ENCODE measurements at places on chromosomes 16 and 17.

- DNase-seq, result no peak
Observed at GRCh38 chr16:78703936-78704335, 604.5 kb downstream of the WWOX start.

DNA sequence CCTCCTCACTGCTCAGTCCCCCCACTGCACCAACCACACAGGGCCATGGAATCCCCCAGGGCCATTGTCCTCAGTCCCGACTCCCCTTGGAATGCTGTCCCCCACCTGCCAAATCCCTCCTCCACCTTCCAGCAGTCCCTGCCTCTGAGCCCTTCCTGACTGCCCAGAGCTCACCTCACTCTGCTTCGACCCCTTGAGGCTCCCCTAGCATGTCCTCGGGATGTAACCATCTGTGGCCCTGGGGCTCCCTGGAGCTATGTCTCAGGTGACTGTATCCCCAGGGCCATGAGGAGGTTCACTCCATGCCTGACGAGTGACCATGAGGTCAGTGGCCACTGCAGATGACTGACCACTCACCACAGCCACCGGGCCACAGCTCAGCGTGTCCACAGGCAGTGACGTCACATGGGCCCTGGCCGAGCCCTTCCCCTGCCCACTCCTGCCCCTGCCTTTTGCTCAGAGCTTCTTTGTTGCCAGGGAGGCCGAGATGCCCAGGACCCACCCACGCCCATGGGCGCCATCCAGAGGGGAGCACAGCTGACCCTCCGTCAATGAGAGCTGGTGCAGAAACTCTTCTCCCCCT is 7.7 kb upstream of the PIEZO1 start:
- no peak for DNase-seq

DNA sequence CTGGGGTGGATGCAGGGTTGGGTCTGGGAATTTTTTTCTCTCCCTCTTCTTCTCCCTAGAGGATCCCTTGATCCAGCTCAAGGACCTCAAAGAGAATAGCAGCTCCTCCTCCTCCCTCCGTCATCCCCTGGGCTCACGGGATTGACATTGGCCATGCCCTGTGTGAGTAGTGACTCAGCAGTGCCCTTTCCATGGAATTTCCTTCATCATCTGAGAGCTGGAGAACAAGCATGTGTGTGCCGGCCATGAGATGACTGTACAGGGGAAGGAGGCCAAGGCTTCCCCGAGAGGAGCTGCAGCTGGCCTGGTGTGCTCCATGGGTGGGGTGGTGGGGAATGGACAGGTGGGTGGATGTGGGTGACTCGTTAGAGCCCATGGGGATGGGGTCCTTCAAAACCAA is 8.9 kb upstream of the WSCD1 start:
- DNase-seq, result no peak

DNA sequence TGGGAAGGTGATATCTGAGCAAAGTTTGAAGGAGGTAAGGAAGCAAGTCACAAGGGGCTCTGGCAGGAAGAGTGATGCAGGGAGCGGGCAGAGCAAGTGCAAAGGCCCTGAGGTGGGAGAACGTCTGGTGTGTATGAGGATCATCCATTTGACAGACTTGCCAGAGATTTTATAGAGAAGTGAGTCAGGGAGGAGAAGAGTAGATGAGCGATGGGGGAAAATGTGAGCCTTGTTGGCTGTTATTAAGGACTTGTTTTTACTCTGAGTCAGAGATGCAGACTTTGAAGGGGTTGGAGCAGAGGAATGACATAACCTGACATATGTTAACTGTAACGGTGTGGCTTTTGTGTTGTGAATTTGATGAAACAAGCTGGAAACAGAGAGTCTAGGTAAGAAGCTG is 3.5 kb upstream of the CLEC10A start:
- DNase-seq, result no peak

DNA sequence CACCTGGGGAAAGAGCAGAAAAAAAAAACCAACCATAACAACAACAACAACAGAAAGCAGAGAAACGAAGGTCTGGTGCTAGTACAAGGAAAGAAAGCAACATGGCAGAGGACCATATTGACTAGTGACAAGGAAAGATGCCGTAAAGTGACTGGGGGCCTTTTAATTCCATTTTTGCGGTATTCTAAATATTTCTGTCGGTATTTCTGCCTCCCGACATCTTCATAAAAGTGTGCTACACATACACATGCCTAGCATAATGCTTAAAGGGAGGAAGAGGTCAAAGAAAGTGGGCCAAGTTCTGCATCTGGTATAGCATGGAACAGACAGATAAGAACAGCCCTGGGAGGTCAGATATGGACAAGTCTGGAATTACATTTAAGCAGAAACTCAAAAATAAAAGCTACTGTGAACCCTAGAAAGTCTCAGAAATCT is 19.5 kb upstream of the RNF43 start:
- no peak for DNase-seq

DNA sequence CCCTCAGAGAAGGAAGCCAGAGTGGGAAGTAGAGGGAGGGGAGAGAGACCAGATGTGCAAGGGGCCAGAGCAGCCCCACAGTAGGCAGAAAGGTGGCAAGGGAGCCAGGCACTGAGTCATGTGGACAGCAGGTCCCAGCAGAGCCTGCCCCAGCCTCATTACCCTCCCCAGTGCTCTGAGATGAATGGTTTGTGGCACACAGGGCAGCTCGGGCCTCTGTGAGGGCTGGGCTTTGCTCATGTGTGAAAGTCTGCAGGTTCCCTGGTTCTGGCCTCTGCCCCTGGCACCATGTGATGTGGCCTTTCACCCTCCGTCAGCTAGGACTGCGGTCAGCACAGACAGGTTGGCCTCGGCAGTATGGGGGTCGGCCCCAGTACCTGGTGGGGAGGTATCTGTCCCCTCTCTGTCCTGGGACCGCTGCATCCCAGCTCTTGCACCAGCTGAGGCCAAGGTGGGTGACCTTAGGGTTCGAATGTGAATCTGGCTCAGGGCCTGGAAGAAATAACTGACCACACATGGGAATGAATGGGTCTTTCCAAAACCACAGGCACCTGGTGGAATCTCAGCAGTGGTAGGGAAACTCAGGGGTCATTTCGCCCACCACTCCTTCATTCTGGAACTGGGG is 8.9 kb downstream of the LRRC75A start:
- no peak for DNase-seq

DNA sequence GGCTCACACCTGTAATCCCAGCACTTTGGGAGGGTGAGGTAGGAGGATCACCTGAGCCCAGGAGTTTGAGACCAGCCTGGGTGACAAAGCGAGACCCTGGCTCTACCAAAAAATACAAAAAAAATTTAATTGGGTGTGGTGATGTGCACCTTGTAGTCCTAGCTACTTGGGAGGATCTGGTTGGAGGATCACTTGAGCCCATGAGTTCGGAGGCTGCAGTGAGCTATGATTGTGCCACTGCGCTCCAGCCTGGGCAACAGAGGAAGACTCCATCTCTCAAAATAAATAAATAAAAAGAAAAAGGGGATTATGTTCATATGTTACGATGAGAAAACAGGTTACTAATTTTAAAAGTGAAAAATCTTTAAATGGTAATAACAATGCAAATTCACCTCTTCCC is 996 bp downstream of the MLKL start:
- DNase-seq, result no peak

DNA sequence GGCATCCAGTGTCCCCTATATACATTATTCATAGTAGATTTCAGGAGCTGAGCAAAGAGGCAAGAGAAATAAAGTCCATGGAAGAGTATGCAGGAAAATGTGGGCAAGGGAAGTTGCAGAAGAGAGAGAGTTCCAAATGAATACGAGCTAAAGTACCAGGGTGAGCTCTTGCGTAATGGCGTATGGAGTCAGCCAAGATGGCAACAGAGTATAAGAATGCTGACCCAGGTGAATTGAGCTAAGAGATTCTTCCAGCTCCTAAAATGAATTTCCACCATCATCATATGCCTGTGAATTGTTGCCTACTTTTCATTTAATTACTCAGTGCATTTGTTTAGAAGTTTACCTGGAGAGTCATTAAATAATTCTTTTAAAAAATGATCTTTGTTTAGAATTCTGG is 153.2 kb upstream of the CNTNAP4 start:
- no peak for DNase-seq

DNA sequence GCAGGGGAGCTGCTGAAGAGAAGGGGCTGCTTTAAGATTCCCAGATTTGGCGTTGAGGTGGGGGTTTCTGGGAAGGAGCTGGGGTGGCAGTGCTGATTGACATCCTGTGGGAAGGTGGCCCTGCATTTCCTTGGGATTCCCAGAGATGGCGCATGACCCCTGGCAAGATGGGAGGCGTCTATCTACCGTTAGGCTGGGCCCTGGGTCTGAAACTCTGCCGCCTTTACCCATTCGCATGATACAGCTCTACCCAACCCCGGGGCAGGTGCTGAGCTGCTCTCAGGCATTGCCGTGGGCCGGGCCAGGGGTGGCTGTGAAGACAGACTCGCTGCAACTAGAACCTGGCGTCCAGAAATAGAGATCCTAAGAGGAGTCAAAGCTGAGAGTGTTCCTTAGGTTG is 9.9 kb upstream of the MVD start:
- no peak for DNase-seq

DNA sequence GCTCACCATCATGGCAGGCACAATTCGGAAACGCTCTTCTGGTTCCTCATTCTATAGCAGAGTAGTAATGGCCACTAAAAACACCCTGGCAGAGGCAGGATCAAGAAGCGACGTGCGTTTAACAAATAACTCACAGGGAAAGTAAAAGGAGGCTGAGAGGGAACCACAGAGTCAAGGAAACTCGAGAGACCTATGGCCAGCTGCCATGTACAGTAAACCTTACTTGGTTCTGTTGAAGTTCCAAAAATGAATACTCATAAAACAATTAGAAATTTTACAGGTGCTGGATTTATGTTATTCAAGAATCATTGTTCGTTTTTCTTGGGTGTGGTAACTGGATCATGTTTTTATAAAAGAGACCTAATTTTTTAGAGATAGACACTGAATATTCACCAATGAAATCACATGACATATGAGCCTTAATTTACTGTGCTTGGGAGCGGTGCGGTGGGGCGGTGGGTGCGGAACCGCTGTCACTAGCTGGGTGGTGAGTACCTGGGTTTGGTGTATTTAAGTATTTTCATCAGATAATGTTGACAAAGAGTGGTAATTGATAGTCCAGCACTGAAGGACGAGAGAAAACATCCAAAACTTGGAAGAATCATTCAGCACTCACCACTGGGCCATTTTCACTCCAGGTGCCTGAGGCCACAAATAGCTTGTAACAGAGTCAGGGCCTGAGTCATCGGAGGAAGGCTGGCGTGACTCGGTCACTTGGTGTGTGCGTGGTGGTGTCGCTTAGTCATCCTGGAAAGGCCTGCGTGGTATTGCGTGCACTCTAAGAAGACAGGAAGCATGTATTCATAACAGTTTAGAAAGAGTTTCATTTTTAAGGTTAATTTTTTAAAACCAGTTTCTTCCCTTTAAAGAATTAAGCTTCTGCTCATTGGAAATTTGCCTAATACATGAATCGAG is 135.4 kb upstream of the CHMP6 start:
- DNase-seq, result no peak

DNA sequence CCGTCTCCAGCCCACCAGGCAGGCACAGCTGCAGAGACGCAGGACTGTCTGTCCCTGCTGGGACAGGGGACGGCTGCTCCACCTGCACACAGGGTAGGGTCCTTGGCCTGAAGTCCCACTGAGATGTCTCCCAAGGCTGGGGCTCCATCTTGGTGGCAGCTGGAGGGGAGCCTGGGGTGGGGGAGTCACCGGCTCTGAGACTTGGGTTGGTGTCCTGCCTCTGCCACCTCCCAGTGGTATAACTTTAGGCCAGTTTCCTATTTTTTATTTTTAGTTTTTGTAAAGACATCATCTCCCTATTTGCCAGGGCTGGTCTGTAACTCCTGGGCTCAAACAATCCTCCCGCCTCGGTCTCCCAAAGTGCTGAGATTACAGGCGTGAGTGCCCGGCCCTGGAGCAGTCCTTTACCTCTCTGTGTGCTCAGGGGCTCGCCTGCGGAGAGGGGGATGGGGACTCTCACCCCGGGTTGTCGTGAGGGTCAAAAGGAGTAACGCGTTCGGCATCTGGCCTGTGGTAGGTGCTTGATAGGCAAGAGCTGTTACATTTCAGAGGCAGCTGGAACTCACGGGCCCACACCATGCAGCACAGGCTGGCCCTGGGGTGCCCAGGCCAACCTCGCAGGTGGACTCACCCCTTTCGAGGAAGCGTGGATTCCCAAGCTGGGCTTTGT is 46.6 kb upstream of the DOC2B start:
- peak; percentile 21 for DNase-seq

- DNase-seq, result no peak
Observed at GRCh38 chr17:49703557-49704277, 4.0 kb downstream of the SLC35B1 start.

DNA sequence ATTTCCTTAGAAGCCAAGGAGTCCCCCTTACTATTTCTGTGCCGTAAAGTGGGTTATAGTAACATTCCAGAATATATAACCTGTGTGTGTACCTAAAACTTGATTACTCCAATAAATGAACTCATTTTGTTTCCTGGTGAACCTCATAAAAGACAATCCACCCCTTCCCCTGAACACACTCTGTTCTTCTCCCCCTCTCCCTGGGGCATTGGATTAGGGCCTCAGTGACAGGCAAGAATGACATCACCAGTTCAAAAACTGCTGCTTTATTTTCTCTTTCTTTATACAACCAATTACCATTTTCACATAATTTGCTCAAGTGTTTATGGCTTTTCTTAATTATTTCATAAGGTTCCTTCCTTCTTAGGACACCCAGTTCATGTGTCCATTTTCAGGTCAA is 17.4 kb downstream of the AARSD1 start:
- no peak for DNase-seq

DNA sequence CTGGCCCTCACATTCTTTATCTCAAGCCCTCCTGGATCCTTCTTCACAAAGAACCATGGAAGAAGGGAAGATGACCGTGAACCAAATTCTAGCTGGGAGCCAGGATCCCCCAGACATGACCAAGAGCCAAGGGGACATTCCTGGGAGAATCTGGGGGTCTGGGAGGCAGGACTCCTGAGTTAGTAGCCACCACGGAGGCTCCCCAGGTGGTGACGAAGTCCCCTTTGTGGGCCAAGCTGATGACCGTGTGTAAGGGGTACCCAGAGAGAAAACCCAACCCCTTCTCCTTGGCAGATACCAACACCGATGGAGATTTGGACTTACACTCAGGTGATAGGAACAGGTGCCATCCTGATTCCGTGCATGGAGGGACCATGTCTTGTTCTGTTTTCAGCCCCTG is 6.8 kb upstream of the GFAP start:
- peak; percentile 23 for DNase-seq

GRCh38 chr16:57624806-57625500 is 3.5 kb upstream of the ADGRG1 start:
- DNase-seq, result no peak

GRCh38 chr16:30958175-30959079 is 873 bp downstream of the SETD1A start:
- peak; percentile 80 for DNase-seq

DNA sequence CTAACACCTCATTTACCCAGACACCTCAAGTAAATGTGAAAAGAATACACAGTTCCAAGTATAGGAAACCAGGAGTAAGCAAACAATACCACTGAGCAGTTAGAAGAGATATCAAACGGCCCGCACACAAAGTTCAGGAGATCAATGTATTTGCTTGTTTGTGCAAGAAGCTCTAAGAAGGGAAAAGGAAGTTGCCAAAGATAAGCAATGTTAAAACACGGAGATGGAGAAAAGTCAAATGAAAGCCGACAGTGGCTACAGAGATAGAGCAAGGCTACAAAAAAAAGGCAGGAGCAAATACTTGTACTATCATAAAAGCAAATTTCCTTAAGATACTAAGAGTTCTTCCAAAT is 29.5 kb downstream of the PSME3IP1 start:
- DNase-seq, result no peak

GRCh38 chr16:57303910-57304168 is 19.4 kb upstream of the PLLP start:
- no peak for DNase-seq
